ENCODE measurements at places on chromosomes 5 and 9.

- no peak for DNase-seq
Observed at GRCh38 chr5:157357823-157358222, 91.9 kb downstream of the CYFIP2 start.

DNA sequence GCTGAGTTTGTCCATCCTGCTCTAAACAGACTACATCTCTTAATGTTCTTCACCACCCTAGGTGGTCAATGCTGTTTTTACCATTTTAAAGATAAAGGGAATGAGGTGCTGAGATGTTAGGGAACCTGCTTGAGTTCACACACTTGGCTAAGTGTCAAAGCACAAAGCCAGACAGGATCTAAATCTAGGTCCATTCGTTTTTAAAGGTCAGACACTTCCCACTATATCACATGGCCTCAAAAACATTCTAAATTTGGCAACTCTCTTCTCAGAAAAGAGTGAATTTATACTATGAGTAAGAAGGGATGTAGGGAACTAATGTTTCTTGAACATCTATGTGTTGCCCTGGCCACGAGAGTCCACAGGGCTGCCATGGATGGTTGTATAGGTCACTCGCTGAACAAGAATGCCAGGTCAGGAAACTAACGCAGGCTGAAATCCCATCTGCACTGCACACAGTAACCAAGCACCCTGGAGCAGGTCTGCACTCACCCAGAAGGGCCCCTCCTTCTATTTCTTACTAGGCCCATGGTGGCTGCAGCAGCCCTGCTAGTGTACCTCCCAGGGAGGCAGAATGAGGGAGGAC, 213.0 kb downstream of the SPOCK1 start:
- DNase-seq: no peak

- DNase-seq: no peak
Observed at GRCh38 chr9:110224583-110224982, 16.6 kb upstream of the C9orf152 start.

- no peak for DNase-seq
Observed at GRCh38 chr9:86807367-86807976, 139.8 kb downstream of the GAS1 start.

DNA sequence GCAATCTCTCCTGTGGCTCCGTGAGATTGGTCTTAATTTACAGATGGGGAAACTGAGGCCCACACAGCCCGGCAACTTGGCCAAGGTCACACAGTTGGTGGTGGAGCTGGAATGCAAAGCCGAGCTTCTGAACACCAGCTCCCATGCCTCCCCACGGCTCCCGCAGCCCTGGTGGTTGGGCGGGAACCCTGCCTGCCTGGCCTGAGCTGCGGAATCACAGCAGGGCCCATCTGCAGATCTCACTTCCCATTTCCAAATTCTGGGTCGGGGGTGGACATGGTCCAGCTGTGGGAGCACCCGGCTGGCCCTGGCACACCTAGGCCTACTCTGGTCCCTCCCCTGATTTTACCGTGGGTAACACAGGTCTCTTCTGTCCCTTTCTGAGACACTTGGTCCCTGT, 35.3 kb upstream of the PHYKPL start:
- no peak for DNase-seq

DNA sequence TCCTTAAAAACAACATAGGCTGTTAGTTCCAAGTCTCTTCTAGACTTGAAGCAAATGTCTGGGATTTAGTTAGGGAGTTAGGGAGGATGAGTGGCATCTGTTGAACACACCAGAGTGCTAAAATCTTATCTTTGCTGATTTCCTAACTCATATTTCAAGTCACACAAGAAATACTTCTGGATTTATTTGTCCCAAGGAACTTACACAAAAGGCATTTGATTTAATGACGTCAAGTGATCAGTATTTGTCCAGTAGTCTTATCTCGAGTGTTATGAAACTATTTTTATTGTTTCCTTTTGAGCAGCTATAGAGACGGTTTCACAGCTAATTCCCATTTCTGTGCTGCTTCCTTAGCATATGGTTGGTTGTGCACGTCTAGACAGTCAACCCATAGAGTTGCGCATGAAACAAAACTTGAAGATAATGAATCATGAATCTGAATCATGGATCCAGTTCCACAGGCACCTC, 140.5 kb upstream of the TUT7 start:
- DNase-seq: no peak

- no peak for DNase-seq
Observed at GRCh38 chr9:36847781-36848673, 186.0 kb downstream of the PAX5 start.

DNA sequence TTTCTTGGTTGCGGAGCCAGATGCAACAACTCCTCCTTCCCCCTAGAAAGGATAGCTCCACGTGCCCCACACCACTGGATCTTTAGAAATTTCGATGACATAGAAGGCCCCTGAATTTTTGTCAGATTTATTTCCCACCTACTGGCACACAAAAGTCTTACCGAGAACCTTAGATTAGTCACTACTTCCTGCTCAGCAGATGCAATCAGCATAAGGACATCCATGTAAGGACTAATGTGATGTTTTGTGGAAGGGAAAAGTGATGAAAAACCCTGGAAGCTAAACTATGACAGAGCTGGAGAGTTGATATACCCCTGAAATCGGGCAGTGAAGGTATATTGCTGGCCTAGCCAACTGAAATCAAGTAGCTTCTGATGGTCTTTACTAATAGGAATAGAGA, 125.5 kb upstream of the NFIL3 start:
- no peak for DNase-seq

DNA sequence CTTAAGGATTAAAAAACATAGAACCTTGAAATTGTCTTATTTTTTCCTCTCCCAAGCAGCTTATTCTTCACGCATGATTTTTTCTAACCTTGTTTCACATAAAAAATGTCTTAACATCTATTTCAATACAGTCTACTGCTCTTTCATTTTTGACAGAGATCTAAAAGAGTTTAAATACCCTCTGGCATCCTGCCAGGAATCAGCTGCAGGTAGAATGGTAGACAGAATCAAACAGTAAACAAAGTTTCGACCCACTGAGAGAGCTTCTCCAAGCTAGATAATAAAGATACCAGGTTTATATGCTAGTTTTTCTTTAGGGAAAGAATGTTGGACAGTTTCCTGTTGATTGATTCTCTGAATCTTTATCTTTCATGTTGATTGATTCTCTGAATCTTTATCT, 555.8 kb upstream of the CDH9 start:
- no peak for DNase-seq

GRCh38 chr9:124537926-124538325, 30.7 kb upstream of the NR5A1 start:
- DNase-seq: no peak

DNA sequence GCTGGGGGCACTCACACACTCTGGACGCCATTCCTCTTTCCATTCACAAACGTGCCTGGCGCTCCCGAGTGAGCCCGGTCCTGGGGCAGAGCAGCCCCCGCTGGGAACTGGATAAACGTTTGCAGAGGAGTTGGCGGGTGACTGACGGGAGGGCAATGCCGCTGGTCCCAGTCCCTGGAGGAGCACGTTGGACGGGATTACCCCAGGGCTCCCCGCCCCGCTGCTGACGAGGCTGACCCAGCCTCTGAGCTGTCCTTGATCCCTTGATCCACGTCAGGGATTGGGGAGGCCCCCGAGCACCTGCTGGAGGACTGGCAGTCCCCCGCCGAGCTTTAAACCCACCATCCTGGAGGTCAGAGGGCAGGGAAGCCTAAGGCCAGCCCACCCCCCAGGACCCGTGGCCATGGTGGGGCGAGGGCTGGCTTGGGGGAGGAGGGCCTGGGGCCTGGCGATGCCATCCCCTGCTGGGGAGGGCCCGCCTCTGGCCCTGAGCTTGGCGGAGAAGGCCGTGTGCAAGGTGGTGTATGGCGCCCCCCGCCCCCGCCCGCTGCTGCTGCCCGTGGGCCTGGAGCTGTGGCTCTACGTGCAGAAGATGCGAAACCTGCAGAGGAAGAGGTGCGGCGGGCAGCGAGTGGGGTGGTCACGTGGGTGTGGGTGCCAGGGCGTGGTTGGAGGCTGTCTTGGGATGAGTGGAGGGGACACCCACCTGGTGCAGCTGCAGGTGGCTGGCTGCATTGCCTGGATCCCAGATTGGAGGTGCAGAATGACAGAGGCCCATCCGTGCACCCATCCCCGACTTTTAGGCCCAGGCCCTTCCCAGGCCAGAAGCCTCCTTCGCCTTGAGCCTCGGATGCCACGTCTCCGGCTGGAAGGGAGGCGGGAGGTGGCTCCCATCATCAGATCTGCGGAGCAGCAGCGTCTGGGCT, 4.5 kb downstream of the GPSM1 start:
- DNase-seq: no peak

GRCh38 chr9:77848897-77849296, 182.7 kb downstream of the GNAQ start:
- DNase-seq: no peak

GRCh38 chr5:159514229-159514810, 184.0 kb upstream of the IL12B start:
- DNase-seq: no peak

- DNase-seq: no peak
Observed at GRCh38 chr9:88997646-88998045, 6.4 kb downstream of the S1PR3 start.

- no peak for DNase-seq
Observed at GRCh38 chr5:80615266-80615914, 39.1 kb upstream of the MSH3 start.

- DNase-seq: no peak
Observed at GRCh38 chr5:11563822-11564221, 340.4 kb downstream of the CTNND2 start.

DNA sequence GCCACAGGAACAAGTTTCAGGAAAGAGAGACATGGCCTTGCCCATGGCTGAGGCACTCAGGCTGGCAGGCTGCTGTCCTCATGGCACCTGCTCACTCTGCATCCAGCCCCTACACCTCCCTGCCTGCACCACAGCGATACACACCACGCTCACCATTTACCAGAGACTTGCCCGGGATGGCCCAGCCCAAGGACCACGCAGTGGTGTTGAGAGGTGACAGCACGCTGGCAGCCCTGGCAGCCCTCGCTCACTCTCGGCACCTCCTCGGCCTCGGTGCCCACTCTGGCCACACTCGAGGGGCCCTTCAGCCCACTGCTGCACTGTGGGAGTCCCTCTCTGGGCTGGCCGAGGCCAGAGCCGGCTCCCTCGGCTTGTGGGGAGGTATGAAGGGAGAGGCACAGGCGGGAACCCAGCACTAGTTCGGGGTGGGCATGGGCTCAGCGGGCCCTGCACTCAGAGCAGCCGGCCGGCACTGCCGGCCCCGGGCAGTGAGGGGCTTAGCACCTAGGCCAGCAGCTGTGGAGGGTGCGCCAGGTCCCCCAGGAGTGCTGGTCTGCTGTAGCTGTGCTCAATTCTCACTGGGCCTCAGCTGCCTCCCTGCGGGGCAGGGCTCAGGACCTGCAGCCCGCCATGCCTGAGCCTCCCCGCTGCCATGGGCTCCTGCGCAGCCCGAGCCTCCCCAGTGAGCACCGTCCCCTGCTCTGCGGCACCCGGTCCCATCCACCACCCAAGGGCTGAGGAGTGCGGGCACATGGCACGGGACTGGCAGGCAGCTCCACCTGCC, 20.3 kb downstream of the ZDHHC11B start:
- DNase-seq: no peak

DNA sequence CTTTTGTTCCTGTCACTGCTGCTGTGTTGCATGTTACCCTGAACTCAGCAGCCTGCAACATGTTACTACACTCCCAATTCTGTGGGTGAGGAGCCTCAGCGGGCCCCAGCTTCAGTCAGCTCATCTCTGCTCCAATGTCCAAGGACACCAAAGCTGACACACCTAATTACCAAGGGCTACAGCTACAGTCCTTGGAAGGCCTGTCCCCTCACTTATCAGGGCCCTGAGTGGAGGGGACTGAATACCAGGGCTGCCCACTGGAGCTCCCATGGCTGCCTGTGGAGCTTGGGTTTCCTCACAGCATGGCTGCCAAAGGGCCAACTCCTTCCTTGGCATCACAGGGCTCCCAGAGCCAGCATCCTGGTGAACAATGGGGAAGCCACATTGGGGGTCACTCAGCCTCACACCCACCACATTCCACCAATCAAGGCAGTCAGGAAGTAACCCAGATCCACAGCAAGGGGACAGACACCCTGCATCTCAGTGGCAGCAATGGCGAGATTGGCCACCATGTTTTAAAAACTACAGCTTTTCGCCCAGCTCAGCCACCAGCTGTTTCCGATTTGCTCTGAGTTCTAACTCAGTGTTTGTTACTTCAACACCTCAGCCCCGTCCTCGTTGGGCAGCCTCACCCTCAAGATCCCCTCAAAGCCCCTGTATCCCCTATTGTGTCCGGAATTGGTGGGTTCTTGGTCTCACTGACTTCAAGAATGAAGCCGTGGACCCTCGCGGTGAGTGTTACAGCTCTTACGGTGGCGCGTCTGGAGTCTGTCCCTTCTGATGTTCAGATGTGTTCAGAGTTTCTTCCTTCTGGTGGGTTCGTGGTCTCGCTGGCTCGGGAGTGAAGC, 18.9 kb downstream of the SEMA4D start:
- DNase-seq: no peak

Measured in CD4-positive, alpha-beta T cell treated with Interleukin-21 for 1 hour (primary cell).